ENCODE measurements at places on chromosomes 4 and X.

DNA sequence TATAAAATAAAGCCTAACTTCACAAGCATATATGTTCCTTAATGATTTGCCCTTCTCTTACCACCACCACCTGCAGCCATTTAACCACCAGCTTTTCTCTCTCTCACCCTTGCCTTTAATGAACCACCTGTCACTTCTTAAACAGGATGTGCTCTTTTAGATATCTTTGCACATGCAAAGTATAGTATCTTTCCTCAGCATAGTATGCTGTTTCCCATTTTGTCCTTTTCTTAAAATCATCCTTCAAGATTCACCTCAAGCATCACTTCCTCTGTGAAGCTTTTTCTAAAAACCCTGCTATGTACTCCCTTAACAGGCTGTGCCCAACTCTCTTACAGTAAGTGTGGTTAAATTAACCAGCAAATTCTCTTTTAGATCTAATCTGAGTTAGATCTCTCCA, 8.2 kb upstream of the CNOT6L start:
- DNase-seq, result no peak

GRCh38 chrX:74525116-74525515, 89.3 kb downstream of the RLIM start:
- DNase-seq, result no peak

DNA sequence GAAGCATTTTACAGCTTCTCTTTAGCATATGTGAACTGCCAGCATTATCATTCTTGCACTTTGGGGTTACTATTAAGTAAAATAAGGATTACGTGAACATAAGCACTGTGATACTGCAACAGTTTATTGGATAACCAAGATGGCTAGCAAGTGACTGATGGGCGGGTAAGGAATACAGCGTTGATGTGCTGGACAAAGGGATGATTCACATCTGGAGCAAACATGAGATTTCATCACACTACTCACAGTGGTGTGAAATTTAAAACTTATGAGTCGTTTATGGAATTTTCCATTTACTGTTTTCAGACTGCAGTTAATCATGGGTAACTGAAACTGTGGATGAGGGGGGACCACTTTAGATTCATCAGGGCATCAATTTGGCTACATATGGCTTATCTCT, 16.0 kb downstream of the NBDY start:
- DNase-seq, result peak; percentile 22

- DNase-seq, result no peak
These were observed 33.3 kb upstream of the DSPP start for GRCh38 chr4:87574996-87575395.

DNA sequence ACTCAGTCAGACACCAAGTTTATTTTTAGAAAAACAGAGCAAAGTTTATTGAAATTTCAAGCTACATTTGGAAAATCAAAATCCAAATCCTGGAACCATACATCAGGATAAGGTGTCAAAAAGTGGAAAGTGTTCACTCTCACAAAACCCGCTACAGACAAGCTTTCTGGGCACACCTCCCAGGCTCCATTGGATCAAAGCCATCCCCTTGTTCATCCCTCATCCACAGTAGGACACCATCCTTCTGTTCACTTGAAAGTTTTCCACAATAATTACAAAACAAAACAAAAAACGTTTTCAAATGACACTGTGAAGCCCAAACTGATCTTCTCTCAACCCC, 62.4 kb downstream of the TSC22D3 start:
- DNase-seq, result no peak

DNA sequence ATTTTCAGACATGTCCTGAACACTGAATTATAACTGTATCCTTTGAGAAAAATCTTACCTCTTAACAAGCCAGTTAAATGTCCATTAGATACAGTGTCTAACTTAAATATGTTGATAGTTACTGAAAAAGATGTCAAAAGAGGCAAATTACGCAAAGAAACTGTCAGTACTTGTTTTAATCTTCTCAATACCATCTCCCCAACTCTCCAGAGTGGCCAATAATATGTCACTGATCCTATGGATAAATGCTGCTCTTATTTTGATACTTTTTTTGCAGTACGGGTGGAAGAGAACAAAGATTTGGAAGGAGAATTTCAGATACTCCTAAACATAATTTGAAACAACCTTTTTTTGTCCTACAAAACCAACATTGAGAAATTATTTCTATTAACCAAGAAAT, 192.7 kb downstream of the CBR4 start:
- DNase-seq, result no peak

GRCh38 chrX:132710656-132711155, 221.9 kb upstream of the MBNL3 start:
- no peak for DNase-seq

DNA sequence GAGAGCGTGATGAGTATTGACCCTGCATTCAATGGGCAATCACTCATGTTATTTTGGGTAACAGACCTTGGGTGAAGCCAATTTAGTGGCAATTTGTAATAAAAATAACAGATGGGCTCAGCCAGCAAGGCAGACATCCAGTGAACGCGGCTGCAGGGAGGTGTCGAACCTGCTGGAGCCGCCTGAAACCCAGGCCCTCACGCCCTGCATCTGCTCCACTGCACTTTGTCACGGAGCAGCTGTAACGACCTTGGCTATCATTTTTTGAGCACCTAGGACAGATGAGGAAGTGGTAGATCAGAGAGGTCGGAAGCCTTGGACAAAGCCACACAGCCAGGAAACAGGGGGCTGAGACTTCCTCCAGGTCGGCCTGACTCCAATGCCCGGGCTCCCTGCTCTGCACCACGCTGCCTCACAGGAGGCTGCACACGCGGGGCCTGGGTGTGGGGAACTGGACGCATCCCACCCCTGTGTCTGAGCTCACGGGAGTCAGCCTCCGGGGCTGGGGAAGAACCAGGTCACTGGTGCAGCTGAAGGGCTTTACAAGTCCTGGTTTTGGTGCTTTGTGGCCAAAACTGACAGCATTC, 19.4 kb downstream of the HMX1 start:
- no peak for DNase-seq

GRCh38 chr4:40462326-40462725, 127.2 kb downstream of the CHRNA9 start:
- no peak for DNase-seq

- DNase-seq, result no peak
These were observed 68.7 kb downstream of the APBB2 start for GRCh38 chr4:41145571-41146078.

DNA sequence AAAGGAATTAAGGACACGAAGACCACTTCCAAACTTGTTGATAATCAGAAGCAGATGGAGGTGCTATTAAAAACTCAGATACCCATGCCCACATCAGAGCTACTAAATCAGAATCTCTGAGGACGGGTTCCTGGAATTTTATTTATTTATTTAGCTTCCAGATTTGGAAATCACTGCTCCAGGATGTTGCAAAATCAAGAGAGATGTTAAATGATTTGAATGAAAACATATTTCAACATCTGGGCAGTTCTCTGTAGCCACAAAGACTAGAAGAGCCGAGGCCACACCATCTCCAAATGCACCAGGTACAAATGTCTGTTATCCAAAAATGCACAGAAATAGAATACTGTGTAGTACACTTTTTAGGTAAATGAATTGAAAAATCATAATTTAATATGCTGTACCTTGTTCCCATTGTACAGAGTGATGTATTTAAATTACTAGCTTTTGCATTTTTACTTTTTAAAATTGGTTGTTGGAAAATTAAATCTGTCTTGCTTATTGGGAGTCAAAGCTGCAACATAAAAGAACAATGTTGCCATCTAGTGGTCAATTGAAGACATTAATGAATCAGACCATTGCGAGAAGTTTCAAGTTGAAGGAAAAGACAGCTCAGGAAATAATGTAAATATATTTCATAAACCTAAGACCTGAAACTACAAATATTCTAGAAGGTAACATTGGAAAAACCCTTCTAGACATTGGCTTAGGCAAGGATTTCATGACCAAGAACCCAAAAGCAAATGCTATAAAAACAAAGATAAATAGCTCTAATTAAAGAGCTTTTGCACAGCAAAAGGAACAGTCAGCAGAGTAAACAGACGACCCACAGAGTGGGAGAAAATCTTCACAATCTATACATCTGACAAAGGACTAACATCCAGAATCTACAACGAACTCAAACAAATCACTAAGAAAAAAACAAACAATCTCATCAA, 151.3 kb upstream of the TTC29 start:
- no peak for DNase-seq

GRCh38 chr4:170011921-170012628, 14.1 kb downstream of the MFAP3L start:
- no peak for DNase-seq

DNA sequence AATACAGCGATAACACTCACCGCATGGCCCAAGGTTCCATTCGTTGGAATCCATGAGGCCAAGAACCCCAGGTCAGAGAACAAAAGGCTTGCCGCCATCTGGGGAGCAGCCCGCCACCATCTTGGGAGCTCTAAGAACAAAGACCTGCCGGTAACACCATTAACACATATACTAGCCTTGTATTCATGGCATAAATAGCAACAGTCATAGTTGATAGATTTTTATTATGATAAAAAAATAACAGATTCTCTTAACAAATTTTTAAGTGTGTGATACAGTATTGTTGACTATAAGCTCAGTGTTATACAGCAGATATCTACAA, 309.4 kb downstream of the GLUD2 start:
- no peak for DNase-seq

- DNase-seq, result no peak
These were observed 49.9 kb downstream of the ADGRG2 start for GRCh38 chrX:19072372-19072771.

GRCh38 chr4:124953061-124953460, 240.5 kb upstream of the ANKRD50 start:
- DNase-seq, result peak; percentile 35

DNA sequence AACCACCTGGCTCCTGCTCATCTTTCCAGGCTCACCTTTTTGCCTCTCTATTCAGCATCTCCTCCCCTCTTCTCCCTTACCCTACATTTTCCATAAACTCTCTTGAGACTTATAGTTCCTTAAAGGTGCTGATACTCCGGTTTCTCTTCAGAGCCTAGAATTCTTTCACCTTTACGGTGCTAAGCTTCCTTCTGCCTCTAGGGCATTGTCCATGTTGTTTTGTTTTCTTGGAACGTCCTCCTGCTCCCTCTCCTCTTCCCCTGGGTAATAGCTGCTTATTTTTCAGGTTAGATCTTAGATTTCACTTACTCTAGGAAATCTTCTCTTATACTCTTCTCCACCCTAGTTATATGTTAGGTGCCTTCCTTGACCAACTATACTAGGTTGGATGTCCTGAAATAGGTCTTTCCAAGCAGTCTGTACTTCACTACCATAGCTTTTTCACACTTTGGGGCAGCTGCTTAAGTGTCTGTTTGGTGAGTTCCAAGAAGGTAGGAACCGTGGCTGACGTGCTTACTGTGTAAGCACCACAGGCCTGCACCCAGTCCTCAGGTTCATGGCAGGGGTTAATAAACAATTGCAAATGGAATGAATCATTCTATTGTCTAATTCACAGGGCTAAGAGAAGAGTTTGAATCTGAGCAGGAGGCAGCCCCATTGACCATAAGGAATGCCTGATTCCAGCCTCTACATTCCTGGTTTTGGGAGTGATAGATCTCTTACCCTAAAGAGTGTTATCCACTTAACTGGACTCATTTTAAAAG, 227.5 kb downstream of the MGST2 start:
- DNase-seq, result no peak

Measured in BJ (cell line).